Activated CD8-positive, alpha-beta T cell treated with anti-CD3 and anti-CD28 coated beads for 36 hours (primary cell): ENCODE measurements at places on chromosomes 5 and 9.
A peak's percentile ranks its signal among the peaks of the same experiment; 100 is the strongest.

- no peak for DNase-seq
Observed at GRCh38 chr5:94916619-94917018, 298.1 kb downstream of the SLF1 start.

DNA sequence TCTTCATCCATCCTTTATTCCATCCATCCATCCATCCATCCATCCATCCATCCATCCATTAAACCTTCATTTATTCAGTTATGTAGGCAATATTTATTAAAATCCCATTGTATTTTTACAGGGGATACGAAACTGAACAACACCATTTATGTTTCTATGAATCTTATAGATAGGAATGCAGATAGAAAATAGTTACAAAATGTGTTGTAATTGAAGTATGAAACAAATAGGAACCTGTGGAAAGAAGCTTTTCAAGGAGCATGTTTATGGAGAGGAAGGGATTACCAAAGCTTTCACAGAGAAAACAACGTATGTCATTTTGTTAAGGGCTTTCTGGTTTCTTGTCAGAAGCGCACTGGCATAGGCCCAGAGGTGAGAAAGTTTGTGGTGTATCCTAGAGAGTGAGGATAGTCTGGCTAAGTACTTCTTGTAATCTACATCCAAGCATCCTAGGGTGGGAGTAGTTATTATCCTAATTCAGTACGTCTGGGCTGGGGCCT is 184.0 kb downstream of the CNTLN start:
- no peak for DNase-seq

DNA sequence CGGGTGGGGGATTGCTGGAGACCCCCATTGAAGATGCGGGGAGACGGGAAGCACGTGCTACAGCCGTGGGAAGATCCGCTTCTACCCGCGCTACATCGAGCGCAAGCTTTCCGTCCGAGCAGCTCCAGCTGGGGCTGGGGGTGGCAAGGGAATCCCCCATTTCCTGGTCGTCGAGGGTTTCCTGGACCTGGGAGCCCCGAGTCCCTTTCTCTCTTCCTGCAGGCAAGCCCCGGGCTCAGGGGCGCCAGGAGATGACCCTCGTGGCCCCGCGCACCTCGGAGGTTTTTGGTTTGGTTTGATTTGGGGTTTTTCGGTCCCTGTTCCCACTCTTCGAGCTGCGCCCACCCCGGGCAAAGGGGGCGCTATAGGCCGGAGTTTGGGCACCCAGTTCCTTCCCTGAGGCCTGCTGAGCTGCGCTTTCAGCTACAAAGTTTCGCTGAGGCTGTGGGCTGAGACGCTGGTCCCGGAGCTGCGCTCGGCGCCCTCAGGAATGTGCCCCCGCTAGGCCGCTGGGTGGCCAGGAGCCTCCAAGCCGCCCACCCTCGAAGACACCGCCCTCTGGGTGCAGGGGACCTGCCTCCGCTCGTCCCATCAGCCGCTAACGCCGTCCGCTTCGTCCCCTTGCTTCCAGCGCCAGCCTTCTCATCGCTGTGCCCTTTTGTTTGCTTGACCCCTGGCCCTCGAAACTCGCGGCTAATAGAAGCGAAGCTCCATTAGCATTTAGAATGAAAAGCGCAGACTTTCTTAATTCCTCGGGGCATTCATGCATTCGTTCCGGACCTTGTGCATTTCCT is 2.9 kb downstream of the NR4A3 start:
- DNase-seq: peak; percentile 87

GRCh38 chr9:83336706-83337105 is 201.5 kb downstream of the FRMD3 start:
- DNase-seq: no peak
